Kidney (tissue), 22 donors: ENCODE measurements at places on chromosomes 11 and 22.

DNA sequence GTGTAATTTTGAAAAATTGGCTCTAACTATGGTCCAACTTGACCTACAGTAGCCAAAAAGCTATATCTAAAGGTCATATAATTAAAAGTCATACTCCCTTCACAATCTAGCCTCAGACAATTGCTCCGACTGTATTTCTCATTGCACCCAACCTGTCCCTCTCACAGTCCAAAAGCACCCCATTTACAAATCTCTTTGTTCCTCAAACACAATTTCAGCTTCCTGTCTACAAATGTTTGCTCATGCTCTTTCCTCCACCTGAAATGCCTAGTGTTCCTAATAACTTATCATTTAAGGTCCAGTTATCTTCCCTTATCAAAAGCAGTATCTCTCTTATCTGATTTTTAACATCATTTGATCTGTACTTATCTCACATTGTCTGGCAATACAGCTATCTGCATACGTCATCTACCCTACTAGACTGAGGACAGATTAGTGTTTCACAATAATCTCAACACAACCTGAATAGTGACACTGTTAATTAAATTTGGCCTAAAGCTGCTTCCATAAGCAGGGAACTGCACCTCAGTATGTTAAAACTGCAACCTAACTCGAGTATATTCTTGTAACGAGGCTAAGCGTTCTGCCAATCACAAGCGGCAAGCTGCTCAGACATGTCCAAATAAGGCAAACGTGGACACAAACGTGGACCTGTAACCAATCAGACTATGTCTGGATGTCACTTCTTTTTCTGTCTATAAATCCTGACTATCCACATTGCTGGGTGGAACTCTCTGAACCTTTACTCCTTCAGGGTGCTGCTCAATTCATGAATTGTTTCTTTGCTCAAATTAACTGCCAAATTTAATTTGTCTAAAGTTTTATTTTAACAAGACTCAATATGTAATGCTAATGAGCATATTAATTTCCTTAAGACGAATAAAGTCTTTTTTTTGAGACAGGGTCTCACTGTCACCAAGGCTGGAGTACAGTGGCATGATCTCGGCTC is 15.9 kb downstream of the PICALM start:
- DNase-seq = no peak

DNA sequence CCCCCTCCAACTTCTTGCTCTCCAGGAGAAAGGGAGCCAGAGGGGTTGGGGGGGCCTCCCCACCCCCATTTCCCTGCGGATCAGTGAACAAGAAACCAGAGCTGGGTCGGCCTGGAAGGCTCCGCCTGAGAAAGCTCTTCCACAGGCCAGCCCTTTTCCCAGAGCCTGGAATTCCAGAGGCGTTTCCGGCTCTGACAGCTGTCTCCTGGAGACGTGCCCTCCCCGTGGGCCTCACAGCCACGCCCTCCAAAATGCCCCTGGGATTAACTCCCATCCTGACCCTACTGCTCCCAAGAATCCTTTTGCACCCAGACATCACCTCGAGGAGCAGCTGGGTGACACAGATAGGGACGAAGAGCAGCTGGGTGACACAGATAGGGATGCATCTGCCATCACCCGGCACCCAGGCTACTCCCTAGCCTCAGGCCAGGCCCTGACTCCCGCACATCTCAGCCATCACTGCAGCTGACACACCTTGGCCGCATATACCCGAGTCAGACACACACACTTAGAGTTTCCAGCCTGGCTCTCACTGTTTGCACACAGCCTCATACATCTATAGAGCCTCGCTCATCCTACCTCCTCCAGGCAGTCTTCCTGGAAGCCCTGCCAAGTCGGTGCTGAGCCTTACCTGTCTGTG is 7.6 kb upstream of the CDC42EP1 start:
- DNase-seq = peak; percentile 89

GRCh38 chr22:38706101-38706900 is 557 bp downstream of the GTPBP1 start:
- DNase-seq = peak; percentile 51

DNA sequence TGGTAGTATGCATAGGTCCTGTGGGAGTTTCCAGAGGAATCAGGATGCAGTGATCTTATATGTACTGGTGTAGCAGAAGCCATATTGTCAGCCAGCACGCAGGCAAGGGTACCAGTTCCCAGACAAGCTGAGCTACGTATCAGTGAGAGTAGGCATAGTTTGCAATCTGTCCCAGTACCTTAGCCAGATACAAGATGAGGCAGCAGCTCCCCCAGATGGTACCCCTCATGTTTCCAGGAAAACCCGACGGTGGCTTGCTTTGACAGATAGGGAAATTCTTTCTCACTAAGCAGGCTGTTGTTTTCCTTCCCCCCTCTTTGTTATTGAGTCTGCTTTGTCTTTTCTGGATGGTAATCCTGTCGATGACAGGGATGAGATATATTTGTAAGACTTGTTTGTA is 109.7 kb upstream of the RRM1 start:
- DNase-seq = no peak

DNA sequence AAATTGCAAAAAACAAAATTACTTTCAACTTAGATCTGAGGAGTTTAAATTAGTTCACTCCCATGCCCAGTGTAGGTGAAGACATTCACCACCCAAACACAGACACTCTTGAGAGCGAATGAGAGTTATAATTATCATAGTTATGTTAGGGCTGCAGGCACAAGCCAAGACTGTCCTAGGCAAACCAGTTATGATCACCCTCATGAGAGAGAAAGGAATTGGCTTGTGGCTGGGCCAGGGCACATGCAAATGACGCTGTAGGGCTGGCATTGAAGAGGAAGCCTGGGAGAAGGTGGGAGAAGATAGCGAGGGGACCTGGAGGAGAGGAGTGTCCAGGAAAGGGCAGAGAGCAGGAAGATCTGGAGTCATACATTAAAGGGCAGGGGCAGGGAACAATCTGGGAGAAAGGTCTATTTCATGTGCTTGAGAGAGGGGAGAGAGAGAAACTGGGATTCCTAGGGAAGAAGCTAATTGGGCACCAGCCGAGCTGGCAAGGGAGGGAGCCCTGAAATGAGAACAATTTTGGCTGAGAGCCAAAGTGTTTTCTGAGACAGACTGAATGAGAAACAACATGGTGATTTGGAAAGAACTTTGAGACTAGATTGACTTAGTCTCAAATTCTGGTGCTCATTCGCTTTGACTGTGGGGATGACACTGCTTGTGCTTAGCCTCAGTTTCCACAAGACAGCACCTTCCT is 279.9 kb downstream of the KIRREL3 start:
- DNase-seq = no peak

- DNase-seq = peak; percentile 82
These were observed 17.6 kb downstream of the DGAT2 start for GRCh38 chr11:75786101-75786736.
